ENCODE measurements at places on chromosomes 1 and 21.
A peak's percentile ranks its signal among the peaks of the same experiment; 100 is the strongest.

- no peaks in the 10 kb centered on the region for H3K4me1 ChIP-seq
- H3K27me3 ChIP-seq = peaks cover 2% of the 10 kb centered on the region
- no peak for DNase-seq
- H3K36me3 ChIP-seq = no peaks in the 10 kb centered on the region
These were observed 108.3 kb upstream of the FGGY start for GRCh38 chr1:59188413-59189213.

DNA sequence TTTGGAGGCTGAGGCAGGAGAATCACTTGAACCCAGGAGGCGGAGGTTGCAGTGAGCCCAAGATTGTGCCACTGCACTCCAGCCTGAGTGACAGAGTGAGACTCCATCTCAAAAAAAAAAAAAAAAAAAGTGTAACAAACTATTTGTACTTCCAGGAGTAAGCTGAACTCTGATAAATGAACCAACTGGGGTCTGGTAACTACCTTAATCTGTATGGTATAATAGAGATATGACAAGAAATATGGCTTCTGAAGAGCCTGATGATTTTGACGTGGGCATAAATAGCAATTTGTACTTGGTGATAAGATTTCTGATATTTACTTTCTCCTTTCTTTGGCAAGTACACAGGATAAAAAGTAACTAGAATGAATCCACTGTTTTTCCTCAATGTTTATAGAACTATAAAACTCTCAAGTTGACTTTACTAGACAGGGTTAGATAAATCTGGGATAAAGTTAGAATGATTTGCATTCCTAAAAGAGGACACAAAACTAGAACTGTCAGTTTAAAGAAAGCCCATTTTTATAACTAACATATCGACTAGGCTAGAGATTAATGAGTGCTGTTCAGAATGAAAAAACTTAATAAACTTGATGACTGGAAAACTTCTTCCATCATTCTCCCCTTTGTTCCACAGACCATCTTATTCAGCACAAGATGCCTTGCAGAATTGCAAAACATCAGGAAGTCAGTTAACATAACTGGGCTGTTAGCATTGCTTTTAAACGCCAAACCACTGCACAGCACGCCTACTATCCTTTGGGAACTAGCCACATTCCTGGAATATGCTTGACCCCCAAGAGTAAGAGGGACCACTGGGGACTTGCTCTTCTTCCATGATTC lies 51.5 kb upstream of the EDARADD start:
- no peak overlapping the region for H3K27ac ChIP-seq
- H3K27me3 ChIP-seq = peaks cover 2% of the 10 kb centered on the region
- H3K4me1 ChIP-seq = no peaks in the 10 kb centered on the region
- no peaks in the 10 kb centered on the region for H3K36me3 ChIP-seq
- DNase-seq = no peak

DNA sequence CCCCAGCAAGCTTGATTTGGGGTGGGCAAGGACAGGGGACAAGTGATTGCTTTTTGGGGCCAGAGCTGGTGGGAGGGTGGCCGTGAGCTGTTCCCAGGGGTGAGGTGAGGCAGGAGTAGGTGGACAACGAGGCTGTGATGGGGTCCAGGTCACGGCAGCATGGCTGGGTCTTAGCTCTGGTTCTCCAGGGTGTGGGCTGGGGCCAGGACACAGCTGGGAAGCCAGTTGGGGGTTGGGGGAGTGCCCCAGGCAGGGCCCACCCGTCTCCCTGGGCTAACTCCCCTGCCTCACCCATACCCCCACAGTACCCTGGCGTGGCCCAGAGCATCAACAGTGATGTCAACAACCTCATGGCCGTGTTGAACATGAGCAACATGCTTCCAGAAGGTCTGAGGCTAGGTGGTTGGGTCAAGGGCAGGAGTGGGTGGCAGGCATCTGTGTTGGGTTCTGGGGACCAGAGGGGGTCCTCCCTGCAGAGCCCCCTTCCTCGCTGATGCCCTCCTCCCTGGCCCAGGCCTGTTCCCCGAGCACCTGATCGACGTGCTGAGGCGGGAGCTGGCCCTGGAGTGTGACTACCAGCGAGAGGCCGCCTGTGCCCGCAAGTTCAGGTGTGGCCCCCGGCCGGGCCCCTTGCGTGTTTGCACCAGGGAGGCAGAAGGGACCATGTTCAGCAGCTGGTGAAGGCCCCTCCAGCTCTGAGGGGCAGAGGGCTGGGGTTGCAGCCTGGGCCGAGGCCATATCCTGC lies 43.3 kb downstream of the COQ8A start:
- no peak overlapping the region for H3K27ac ChIP-seq
- DNase-seq = no peak
- H3K27me3 ChIP-seq = no peaks in the 10 kb centered on the region
- H3K4me1 ChIP-seq = no peaks in the 10 kb centered on the region

GRCh38 chr1:203807196-203807595 lies 11.8 kb downstream of the ZBED6 start:
- no peak overlapping the region for H3K27ac ChIP-seq
- H3K27me3 ChIP-seq = no peaks in the 10 kb centered on the region
- no peak for DNase-seq
- H3K4me3 ChIP-seq = no peak overlapping the region

GRCh38 chr21:15797577-15798363 lies 68.0 kb downstream of the USP25 start:
- peaks cover 37% of the 10 kb centered on the region for H3K36me3 ChIP-seq
- no peak overlapping the region for H3K27ac ChIP-seq
- no peak for DNase-seq

- no peak overlapping the region for H3K4me3 ChIP-seq
- H3K27ac ChIP-seq = no peak overlapping the region
- no peak for DNase-seq
- H3K36me3 ChIP-seq = no peaks in the 10 kb centered on the region
- H3K27me3 ChIP-seq = peaks cover 2% of the 10 kb centered on the region
These were observed 99.7 kb upstream of the WLS start for GRCh38 chr1:68332041-68332440.

GRCh38 chr1:26820784-26821269 lies 5.7 kb upstream of the ZDHHC18 start:
- peaks cover 23% of the 10 kb centered on the region for H3K4me1 ChIP-seq
- peak overlapping the region; percentile 39 for H3K27ac ChIP-seq
- H3K4me3 ChIP-seq = no peak overlapping the region
- DNase-seq = peak; percentile 29
- no peaks in the 10 kb centered on the region for H3K27me3 ChIP-seq
- no peaks in the 10 kb centered on the region for H3K36me3 ChIP-seq

DNA sequence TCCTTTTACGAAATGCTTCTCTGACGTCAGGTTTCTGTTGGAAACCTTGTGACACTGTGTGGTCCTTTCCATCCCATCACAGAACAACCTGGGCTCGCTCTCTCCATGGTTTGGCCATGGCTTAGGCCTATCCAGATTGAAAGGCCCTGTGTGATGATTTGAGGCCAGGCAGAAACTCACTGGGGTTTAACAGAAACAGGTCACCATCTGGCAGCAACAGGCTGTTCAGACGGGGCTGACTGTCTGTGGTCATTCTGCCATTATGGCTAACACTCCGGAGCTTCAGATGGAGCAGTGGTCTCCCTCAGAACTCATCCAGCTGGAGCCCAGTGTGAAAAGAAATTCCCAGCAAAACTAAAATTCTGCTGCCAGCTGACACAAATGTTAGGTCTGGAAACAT lies 9.3 kb downstream of the PLEKHM2 start:
- peaks cover 6% of the 10 kb centered on the region for H3K36me3 ChIP-seq
- no peaks in the 10 kb centered on the region for H3K27me3 ChIP-seq
- H3K4me3 ChIP-seq = no peak overlapping the region
- no peak for DNase-seq
- H3K4me1 ChIP-seq = peaks cover 24% of the 10 kb centered on the region

DNA sequence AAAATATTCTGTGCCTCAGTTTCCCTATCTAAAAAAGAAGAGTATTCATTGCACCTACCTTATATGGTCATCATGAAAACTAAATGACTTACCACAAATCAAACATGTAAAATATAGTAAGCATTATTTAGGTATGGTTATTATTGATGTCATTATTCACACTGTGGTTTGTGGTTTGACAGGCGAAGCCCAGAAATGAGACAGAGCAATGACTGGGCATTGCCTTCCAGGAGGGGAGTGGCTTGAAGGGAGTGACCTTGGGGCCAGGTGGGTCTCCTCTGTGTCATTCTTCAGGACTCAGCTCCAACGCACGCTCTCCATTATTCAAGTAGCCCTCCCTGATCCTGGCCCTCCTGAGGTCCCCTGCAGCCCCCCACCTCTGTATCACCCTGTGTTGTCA lies 133.7 kb downstream of the DMRTA2 start:
- DNase-seq = no peak
- no peaks in the 10 kb centered on the region for H3K4me1 ChIP-seq
- no peak overlapping the region for H3K4me3 ChIP-seq
- H3K27me3 ChIP-seq = peaks cover 5% of the 10 kb centered on the region
- no peak overlapping the region for H3K27ac ChIP-seq

- no peak for DNase-seq
- H3K27ac ChIP-seq = no peak overlapping the region
- no peak overlapping the region for H3K4me3 ChIP-seq
- peaks cover 19% of the 10 kb centered on the region for H3K27me3 ChIP-seq
- H3K4me1 ChIP-seq = no peaks in the 10 kb centered on the region
- no peaks in the 10 kb centered on the region for H3K36me3 ChIP-seq
These were observed 237.7 kb upstream of the C1orf174 start for GRCh38 chr1:4137621-4138415.

DNA sequence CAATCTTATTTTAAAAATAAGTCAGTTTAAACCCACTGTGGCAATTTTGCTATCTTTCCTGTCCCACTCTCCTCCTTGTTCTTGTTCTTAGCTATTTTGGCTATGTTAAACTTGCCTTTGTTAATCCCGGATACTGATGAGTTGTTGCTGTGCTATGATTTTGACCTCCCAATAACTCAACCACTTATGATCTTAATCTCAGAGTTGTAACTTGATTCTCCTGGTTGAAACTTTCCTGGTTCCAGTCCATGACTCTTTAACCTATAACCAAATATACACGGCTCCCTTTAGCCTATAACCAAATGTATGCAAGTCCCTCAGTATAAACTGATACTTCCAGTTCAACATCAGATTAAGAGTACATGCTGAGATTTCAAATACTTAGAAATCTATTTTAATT lies 15.6 kb upstream of the ACADM start:
- no peak overlapping the region for H3K4me3 ChIP-seq
- H3K36me3 ChIP-seq = no peaks in the 10 kb centered on the region
- H3K4me1 ChIP-seq = no peaks in the 10 kb centered on the region
- no peak for DNase-seq

DNA sequence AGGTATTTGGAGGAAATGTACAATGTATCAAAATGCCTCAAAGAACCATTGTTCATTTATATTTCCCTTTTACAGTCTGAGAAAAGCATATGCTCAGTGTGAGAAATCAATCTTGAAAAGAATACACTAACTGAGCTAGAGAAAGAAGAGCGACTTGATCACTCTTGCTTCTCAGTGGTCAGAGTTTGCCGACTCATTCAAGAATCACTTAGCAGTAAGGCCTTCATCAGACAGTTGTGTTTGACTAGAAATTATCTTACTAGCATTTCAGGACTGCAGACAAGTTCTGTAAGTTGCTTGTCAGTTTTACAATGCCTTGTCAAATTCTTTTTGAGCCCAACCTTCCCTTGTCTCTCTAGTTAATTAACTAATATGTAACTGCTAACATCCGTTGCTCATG lies 12.9 kb downstream of the RGS18 start:
- no peaks in the 10 kb centered on the region for H3K4me1 ChIP-seq
- H3K27me3 ChIP-seq = no peaks in the 10 kb centered on the region
- H3K27ac ChIP-seq = no peak overlapping the region
- DNase-seq = no peak
- H3K36me3 ChIP-seq = no peaks in the 10 kb centered on the region

DNA sequence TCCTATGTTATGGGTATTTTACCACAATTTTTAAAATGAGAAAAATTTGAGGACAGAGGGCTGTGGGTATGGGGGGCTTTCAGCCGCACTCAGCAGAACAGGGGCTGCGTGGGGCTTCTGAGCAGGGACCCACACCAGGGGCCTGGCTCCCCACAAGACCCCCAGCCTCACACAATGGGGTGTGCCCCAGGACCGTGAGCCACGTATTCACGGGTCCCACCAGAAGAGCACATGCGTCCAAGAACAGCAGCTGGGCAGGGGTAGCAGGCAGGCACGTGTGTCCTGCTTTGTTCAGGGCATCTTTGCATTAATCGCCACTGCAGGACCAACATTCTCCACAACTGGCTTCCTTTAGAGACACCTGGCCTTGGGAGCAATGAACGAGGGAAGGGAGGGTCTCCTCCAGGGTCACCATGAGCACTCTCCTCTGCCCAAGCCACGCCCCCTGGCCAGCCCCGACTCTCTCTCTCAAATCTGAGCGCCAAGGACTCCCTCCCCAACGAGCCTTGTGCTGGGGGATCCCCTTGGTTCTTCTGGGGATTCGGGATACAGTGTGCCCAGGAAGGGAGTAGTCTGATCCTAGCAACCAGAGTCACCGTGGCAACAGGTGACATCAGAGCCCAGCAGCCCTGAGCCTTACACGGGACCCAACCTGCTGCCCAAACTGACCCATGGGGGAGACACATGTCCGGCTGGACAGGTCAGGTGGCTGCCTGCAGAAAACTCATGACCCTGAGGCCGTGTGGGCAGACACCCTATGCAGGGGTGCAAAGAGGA lies 7.4 kb upstream of the ARF1 start:
- H3K36me3 ChIP-seq = no peaks in the 10 kb centered on the region
- H3K27me3 ChIP-seq = no peaks in the 10 kb centered on the region
- no peak overlapping the region for H3K27ac ChIP-seq
- no peak overlapping the region for H3K4me3 ChIP-seq

DNA sequence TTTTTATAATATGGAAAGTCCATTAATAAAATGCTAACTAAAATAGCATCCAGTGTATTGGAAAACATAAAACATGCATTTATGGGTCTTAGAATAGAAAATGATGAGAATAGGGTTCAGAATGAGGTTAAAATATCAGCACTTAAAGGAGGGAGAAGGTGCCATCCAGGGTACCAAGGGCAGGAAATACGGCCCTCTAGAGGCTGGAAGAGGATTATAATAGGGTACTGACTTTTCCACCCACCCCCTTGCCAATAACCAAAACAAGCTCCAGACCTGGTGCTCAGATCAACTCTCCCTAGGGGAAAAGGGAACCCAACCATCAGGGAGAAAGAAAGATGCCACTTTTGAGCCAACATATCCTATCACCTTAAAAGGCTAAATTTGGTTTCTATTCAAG lies 26.7 kb downstream of the ASTN1 start:
- no peak overlapping the region for H3K4me3 ChIP-seq
- peaks cover 4% of the 10 kb centered on the region for H3K27me3 ChIP-seq
- H3K36me3 ChIP-seq = no peaks in the 10 kb centered on the region
- no peaks in the 10 kb centered on the region for H3K4me1 ChIP-seq
- H3K27ac ChIP-seq = no peak overlapping the region
- no peak for DNase-seq

DNA sequence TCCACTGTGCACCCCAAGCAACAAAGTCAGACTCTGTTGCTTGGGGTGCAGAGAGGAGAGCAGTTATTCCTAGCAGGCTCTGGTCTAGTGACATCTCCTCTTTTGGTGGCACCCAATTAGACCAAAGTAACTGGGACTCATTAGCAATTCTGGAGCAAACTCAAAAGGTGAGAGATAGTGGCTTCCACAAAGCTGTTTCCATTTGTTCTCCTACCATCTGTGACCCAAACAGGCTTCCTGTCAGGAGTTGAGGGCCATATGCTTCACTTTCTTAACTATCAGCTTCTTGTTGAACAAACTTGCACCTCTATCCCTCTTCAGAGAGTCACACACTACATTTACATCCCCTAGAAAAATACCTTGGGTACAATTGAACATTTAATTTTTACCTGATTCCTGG lies 1.5 kb upstream of the ATXN7L2 start:
- H3K4me1 ChIP-seq = peaks cover 33% of the 10 kb centered on the region
- no peak overlapping the region for H3K4me3 ChIP-seq
- no peak overlapping the region for H3K27ac ChIP-seq
- H3K27me3 ChIP-seq = peaks cover 2% of the 10 kb centered on the region
- DNase-seq = no peak
- peaks cover 6% of the 10 kb centered on the region for H3K36me3 ChIP-seq
